ENCODE measurements at places on chromosomes 3 and 15. TPM values are rescaled to one million over a fixed set of nuclear protein-coding genes. Genes with fewer than 3 reads are reported as not detected.

AHSG gene
- not detected for total RNA-seq

NUTM1 gene
- total RNA-seq = not detected

PATL2 gene
- not detected for total RNA-seq

GOLGA6B gene
- total RNA-seq = not detected

GOLGA8G gene
- not detected for total RNA-seq

EFCC1 gene
- 3.7 TPM for total RNA-seq

GCHFR gene
- total RNA-seq = 69.7 TPM

MASP1 gene
- 172 TPM for total RNA-seq

CAMK2N2 gene
- not detected for total RNA-seq

MLF1 gene
- total RNA-seq = 9.8 TPM

SLC28A2 gene
- total RNA-seq = not detected
